Stomach (tissue), 19 donors: ENCODE measurements at places on chromosomes 6 and 20.

- peak; percentile 39 for DNase-seq
Observed at GRCh38 chr20:25324412-25324811, 66.2 kb downstream of the ABHD12 start.

- no peak for DNase-seq
Observed at GRCh38 chr6:121559611-121560269, 124.3 kb downstream of the GJA1 start.

GRCh38 chr6:32883789-32884188, 29.8 kb downstream of the PSMB9 start:
- DNase-seq: no peak

DNA sequence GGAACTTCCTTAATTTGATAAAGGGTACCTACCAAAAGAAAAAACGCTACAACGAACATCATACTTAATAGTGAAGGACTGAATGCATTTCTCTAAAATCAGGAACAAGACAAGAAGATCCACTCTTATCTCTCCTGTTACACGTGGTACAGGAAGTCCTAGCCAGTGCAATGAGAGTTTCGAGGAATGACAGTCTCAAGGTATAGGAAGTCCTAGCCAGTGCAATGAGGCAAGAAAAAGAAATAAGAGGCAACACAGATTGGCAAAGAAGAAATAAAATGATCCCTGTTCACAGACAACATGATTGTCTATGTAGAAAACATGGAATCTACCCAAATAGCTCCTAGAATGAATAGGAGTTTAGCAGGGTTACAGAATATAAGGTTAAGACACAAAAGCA, 167.8 kb upstream of the MLN start:
- DNase-seq: no peak

DNA sequence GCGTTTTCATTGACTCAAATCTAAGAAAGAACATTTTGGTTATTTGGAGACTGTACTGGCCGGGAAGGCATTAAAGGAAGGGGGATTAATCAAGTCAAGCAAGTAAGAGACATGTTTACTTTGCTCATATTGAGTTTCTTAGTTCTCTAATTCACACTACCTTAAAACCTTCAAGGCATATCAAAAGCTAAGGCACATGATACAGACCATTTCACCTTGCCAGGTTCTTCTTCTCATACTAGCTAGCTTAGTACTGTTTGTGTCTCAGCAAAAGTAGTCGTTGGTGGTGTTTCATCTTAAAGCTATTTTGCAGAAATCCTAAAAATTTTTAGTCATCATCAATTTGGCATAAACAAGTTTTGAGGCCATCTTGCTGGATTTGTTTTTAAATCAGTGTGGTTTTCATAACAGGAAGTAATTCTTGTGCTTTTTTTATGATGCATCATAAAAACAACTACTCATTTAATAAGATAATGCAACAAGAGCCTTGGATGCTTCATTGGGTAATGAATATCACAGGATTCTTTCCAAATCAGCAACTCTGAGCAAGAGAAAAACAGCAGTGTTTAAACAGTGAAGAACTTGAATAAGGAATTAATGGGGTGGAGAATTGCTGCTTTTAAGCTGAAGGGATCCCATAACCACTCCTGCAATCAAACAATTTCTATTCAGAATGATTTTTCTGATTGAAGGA, 425.3 kb downstream of the EPM2A start:
- DNase-seq: no peak

- DNase-seq: no peak
Observed at GRCh38 chr6:119179062-119179461, 100.6 kb upstream of the FAM184A start.

- DNase-seq: peak; percentile 60
Observed at GRCh38 chr6:116287689-116288282, 8.1 kb upstream of the TSPYL1 start.

GRCh38 chr20:53706466-53707370, 113.1 kb upstream of the ZNF217 start:
- DNase-seq: no peak

- DNase-seq: no peak
Observed at GRCh38 chr6:79391480-79391879, 145.8 kb downstream of the LCA5 start.

DNA sequence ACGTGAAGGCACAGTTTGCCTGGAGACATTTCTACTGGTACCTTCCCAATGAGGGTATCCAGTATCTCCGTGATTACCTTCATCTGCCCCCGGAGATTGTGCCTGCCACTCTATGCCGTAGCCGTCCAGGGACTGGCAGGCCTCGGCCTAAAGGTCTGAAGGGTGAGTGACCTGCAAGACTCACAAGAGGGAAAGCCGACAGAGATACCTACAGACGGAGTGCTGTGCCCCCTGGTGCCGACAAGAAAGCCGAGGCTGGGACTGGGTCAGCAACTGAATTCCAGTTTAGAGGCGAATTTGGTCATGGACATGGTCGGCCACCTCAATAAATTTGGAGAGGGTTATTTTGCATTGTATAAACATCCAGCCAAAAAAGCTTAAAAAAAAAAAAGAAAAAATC, 420.3 kb upstream of the FLRT3 start:
- no peak for DNase-seq

- DNase-seq: peak; percentile 89
Observed at GRCh38 chr20:33277471-33278441, 5.3 kb upstream of the BPIFB1 start.

GRCh38 chr6:145148776-145149175, 586.5 kb downstream of the EPM2A start:
- no peak for DNase-seq

- no peak for DNase-seq
Observed at GRCh38 chr6:167054987-167055386, 55.8 kb downstream of the CEP43 start.

DNA sequence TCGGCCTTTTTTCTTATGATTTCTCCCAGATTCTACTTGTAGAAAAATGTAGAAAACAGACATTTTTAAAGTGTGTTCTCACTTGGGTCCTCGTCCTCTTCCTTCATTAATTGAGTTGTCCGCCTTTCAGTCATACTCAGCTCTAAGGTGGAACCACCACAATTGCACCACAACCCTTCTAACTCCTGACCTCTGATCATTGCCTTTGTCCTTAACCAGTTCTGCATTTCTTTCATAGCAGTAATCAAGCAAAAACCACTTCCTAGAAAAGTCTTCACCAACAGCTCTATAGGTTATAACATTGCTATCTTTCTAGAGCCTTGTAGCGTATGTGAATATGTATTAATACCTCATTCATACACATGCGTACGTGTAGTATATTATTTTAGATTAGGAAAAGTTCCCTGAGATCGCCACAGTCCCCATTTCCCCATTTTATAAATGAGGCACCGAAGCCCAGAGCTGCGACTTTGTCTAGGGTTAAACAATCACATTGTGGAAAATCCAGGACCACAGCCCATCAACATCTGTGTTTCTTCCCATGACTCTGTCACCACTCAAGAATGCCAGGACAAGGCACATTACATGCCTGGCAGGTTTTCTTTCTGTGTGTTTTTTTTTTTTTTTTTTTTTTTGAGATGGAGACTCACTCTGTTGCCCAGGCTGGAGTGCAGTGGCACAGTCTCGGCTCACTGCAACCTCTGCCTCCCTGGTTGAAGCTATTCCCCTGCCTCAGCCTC, 175.5 kb downstream of the BTBD3 start:
- DNase-seq: peak; percentile 30

- no peak for DNase-seq
Observed at GRCh38 chr6:27237089-27237803, 10.3 kb upstream of the PRSS16 start.

DNA sequence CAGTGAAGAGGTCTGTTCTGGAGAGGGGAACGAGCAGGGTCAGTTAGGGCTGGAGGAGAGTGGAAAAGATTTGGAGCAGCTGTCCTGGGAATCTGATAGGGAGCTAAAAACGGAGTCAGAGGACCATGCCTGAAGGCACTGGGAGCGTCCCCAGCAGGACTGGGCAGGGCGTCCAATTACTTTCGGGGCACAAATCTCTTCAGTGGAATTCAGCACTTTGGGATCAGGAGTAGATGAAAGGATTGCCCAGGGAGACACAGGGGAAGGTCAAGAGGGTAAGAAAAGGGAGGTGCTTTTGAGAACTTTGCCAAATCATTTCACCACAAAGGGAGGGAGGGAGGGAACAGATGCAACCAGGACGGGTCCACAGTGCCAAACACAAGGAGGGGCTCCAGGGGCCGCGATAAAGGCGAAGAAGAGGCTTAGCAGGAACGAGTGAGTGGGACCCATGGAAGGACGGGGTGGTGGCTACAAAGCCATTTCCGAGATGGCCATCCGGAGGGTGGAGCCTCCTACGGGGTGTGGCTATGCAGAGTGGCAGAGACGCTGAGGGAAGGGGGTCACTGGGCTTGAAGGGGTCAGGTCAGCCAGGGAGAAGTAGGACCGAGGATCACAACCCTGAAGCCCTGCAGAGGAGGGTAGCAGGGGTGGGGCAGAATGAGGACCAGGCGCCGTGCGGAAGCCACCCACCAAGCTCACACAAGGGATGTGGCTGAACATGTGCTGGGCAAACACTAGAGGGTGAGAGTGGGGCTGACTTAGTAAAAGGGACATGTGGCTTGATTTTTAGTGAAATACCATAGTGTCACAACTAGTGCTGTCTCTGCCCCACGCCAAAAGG, 180.0 kb upstream of the RREB1 start:
- DNase-seq: peak; percentile 31

- DNase-seq: no peak
Observed at GRCh38 chr6:35895560-35895959, 25.3 kb downstream of the SRPK1 start.

GRCh38 chr6:10409731-10410206, 5.1 kb downstream of the TFAP2A start:
- DNase-seq: no peak

GRCh38 chr6:14088600-14089192, 28.9 kb upstream of the CD83 start:
- DNase-seq: no peak

DNA sequence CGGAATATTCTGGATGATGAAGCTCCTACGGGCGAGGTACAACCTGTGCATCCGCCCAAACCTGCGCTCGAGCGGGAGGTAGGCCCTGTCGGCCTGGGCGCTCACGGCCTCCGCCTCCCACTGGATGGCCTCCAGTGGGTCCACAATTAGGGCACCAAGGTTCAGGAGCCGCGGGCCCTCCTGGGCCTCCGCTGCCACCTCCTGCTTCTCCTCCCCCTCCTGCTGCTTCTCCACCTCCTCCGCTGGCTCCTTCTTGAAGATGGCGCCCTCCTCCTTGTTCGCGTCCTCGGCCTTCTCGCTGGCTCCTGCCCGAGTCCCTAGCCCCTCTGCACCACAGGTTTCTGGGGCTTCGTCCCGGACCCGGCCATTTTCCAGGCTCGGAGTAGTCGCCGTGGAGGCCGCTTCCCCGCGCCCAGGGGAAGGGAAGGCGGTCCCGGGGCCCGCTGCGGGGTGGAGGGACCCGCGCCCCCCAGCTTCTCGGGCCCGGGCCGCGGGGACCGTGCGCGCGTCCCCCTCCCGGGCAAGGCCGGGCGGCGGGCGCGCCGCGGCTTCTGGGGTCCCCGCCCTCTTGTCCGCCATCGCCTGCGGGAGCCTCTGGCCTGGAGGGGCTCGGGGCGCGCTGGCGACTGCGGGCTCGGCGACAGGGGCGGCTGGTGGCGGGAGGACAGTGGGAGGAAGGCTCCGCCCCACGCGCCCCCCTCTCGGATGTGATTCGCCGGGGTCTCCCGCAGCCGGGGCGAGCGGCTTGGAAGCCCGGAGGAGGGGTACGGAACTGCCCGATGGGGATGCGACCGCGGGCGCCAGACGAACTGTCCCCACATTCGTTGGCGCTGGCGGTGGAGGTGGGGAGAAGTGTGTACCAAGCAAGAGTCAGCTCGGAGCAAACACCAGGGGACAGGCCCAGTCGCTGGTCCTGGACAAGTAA, 17.6 kb downstream of the PLAGL2 start:
- DNase-seq: peak; percentile 57

- peak; percentile 32 for DNase-seq
Observed at GRCh38 chr20:58228103-58228483, 360 bp downstream of the ANKRD60 start.

DNA sequence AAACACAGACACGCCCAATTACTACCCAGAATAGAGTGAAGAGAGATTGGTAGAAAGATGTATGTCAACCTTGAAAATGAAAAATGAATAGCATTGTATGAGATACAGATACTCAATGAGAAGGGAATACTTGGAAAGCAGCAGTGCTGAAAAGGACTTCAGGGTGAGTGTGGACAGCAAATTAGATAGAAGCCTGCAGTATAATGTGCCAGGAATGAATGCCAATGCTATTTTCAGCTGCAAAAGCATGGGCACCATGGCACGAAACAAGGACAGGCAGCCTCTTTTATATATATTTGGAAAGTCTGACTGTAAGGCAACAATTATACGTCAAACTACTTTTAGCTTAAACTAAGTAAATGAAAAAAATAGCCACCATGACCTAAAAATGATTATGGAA, 118.2 kb downstream of the PTCHD4 start:
- DNase-seq: no peak

DNA sequence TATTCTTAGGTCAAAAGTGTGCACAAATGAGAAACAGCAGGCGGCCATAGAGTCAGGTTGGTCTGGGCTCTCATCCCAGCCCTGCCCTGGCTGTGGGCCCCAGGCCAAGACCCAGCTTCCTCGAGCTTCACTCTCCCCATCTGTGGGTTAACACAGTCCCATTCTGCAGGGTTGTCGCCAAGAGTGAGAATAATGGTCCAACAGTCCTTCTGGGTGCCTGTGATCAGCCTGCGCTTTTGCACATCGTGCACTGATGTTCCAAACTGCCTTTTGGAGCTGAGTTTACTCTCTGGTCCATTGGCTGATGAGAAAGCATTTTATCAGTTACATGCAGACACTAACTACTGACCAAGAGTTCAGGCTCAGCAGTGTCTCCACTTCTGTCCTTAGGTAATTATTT, 82.6 kb downstream of the INSM1 start:
- peak; percentile 52 for DNase-seq

- DNase-seq: no peak
Observed at GRCh38 chr6:49912196-49912595, 45.9 kb upstream of the CRISP1 start.

DNA sequence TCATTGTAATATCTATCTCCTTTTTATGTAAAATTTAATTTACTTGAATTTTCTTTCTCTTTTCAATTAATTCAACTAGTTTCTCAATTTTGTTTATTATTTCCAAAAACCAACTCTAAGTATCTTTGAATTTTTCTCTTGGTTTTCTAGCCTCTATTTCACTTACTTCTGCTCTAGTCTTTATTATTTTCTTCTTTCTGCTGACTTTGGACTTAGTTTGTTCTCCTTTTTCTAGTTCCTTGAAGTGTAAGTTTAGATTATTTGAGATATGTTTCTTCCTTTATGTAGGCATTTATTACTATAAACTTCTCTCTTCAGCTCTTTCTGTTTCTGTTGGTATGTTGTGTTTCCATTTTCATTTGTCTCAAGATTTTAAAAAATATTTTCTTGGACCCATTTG, 70.8 kb downstream of the TNFAIP3 start:
- no peak for DNase-seq
